ENCODE measurements at places on chromosomes 2 and 18.

- no peak for DNase-seq
Observed at GRCh38 chr2:144011553-144011952, 508.4 kb downstream of the ZEB2 start.

- DNase-seq: no peak
Observed at GRCh38 chr18:58526425-58527284, 102.2 kb downstream of the ALPK2 start.

DNA sequence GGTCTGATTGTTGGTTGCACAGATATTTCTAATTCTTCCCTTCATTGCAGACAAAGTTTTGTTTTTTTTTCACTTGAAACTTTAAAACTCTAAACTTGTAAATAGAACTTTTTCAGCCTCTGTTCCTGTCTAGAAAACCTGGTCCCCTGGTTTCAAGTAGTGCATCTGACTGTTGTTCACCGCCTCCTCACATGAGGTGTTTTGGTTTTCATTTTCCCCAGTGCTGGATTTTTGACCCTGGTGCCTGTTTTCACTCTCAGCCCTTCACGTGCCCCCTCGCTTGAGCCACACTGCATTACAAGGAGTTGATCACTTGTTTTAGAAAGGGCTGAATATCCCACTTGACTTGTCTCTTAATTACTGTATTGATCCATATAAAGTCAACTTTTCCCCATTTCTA is 100.1 kb downstream of the TMEM185B start:
- DNase-seq: no peak

- DNase-seq: no peak
Observed at GRCh38 chr2:210707900-210708299, 151.5 kb downstream of the CPS1 start.

- peak; percentile 41 for DNase-seq
Observed at GRCh38 chr2:236512902-236513435, 56.7 kb upstream of the ACKR3 start.

DNA sequence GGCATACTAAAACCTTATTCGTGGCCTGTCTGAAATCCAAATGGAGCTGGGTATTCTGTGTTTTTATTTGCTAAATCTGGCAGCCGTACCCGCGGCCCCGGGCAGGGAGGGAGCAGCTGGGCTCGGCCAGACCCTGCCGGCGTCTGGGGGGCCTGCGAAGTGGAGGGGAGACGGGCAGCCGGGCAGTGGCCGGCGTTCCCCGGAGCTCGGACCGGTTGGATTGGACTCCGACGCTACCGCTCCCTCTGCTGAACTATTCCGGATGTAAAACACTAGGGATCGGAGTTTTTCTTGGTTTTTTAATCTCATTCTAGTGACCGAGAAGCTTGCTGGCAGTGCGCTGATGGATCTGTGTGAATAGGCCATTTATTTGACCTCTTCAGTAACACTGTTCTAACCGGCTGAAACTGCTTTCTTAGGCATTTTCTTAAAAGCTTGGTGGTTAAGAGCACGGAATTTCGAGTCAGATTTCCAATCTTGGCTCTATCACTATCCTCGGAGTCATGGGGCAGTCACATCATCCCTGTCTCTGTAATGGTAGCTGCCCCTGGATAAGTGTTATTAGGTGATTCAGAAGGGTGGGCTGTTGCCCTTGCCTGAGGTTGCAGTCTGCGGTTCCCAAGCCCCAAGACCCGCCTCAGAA is 694 bp downstream of the UNC50 start:
- DNase-seq: no peak
